Central memory CD8-positive, alpha-beta T cell (primary cell): ENCODE measurements at places on chromosomes 2 and 18.
A peak's percentile ranks its signal among the peaks of the same experiment; 100 is the strongest.

DNA sequence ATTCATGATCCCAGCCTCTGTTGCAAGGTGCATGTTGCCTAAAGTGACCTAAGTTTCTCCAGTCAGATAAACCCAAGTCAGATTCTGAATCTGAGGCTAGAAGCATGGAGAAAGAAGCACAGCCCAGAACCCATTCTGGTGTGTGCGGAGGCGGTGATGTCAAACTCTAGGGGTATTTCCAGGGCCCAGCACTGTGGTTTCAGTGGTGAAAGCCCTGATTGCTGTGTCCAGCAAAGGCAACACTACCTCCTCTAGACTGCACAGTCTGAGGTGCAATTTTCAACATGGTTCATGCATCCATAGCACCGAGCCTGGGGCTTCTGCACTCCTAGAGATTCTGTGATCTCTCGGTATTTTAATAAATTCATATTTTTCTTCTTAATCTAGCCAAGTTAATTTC is 264.8 kb upstream of the KLHL29 start:
- H3K36me3 ChIP-seq = no peaks in the 10 kb centered on the region
- H3K27me3 ChIP-seq = no peaks in the 10 kb centered on the region
- H3K4me1 ChIP-seq = no peaks in the 10 kb centered on the region
- no peak for DNase-seq
- no peak overlapping the region for H3K27ac ChIP-seq

- H3K27me3 ChIP-seq = no peaks in the 10 kb centered on the region
- DNase-seq = no peak
- no peak overlapping the region for H3K27ac ChIP-seq
- peaks cover 4% of the 10 kb centered on the region for H3K36me3 ChIP-seq
- no peak overlapping the region for H3K4me3 ChIP-seq
Measured at GRCh38 chr2:199979398-199979797, 24.0 kb downstream of the MAIP1 start.

GRCh38 chr2:235381261-235381912 is 112.5 kb upstream of the AGAP1 start:
- no peaks in the 10 kb centered on the region for H3K4me1 ChIP-seq
- no peak overlapping the region for H3K4me3 ChIP-seq
- no peak for DNase-seq
- no peak overlapping the region for H3K27ac ChIP-seq
- peaks cover 25% of the 10 kb centered on the region for H3K27me3 ChIP-seq
- H3K36me3 ChIP-seq = no peaks in the 10 kb centered on the region

- no peaks in the 10 kb centered on the region for H3K4me1 ChIP-seq
- no peaks in the 10 kb centered on the region for H3K27me3 ChIP-seq
- DNase-seq = no peak
- H3K27ac ChIP-seq = no peak overlapping the region
Measured at GRCh38 chr2:6429210-6429986, 436.3 kb downstream of the CMPK2 start.

DNA sequence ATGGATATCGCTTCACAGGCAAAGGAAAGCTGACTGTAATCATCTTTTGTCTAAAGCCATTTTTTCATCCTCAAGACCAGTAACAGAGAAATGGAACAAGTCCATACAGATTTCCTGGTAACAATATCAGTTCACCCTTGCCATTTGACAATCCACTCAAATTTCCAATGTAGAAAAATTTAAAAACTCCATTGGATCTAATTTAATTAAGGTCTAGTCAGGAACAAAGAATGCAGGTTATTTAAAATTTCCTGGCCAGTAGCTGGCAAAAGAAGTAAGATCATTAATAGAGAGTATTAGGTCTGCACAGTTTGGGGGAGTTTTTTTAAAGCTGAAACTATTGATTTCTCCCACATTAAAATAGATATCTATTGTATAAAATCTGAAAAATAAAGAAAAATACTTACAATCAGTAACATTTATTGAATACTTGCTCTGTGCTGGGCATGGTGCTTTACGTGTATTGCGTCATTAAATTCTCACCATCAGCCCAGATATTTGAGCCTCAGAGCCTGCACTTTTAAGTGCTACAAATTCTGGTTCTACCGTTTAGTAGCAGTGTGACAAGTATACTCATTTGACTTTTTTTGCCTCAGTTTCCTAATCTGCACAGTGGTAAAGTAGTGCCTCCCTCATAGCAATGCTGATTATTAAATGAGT is 41.8 kb downstream of the SMARCAL1 start:
- no peak for DNase-seq
- H3K4me1 ChIP-seq = peaks cover 5% of the 10 kb centered on the region
- no peak overlapping the region for H3K27ac ChIP-seq
- no peak overlapping the region for H3K4me3 ChIP-seq
- no peaks in the 10 kb centered on the region for H3K27me3 ChIP-seq

GRCh38 chr2:124024561-124025170 is 421 bp upstream of the CNTNAP5 start:
- no peak overlapping the region for H3K4me3 ChIP-seq
- H3K27ac ChIP-seq = no peak overlapping the region
- peaks cover 14% of the 10 kb centered on the region for H3K27me3 ChIP-seq
- H3K4me1 ChIP-seq = no peaks in the 10 kb centered on the region
- H3K36me3 ChIP-seq = no peaks in the 10 kb centered on the region
- no peak for DNase-seq

DNA sequence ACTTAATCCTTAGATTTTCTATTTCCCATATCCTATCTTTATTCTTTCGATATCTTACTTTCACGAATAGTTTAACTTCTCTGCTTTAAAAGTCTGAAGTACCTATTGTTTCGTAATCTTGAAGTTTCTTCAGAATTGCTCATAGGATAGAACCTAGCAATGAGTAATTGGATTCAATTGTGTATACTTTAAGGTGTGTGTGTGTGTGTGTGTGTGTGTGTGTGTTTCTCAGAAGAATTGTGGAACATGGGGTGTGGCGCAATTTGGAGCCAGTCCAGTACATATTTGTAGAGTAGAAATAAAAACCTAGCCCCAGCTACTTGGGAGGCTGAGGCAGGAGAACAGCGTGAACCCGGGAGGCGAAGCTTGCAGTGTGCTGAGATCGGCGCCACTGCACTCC is 897.6 kb downstream of the BCL11A start:
- DNase-seq = no peak
- H3K36me3 ChIP-seq = no peaks in the 10 kb centered on the region
- no peaks in the 10 kb centered on the region for H3K4me1 ChIP-seq
- no peaks in the 10 kb centered on the region for H3K27me3 ChIP-seq

DNA sequence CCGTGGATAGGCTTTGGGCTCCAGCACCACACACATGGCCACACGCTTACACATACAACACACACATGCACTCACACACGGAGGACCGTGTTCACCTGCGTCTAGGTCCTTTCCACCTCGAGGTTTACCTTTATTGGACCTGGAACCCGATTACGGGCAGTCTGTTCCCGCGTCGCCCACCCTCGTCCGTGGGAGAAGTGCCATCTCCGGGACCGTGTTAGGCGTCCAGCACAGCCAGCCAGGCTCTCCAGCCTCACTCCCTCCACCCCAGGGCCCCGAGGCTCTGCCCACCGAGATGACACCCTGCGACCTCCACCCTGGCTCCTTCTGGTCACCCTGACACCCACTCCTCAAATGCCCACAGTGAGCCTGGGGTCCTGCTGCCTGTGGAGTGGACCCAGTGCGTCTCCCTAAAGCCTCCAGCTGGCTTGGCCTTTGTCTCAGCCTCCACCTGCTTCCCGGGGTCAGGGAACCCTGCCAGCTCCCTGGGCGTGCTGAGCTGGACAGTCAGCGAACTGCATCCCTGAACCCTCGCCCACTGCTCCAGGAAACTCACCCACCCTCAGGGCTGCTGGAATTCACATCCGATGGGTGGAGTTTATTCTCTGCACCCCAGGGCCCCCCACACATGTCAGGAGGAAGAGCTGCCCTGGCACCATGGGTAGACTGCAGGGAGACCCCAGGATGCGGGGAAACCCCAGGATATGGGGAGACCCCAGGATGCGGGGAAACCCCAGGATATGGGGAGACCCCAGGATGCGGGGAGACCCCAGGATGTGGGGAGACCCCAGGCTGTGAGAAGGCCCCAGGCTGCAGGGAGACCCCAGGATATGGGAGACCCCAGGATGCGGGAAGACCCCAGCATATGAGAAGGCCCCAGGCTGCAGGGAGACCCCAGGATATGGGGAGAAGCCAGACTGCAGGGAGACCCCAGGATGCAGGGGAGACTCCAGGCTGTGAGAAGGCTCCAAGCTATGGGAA is 33.0 kb downstream of the ADI1 start:
- peaks cover 2% of the 10 kb centered on the region for H3K36me3 ChIP-seq
- H3K4me1 ChIP-seq = no peaks in the 10 kb centered on the region
- H3K4me3 ChIP-seq = no peak overlapping the region
- H3K27ac ChIP-seq = peak overlapping the region; percentile 80
- no peaks in the 10 kb centered on the region for H3K27me3 ChIP-seq

- H3K27ac ChIP-seq = no peak overlapping the region
- H3K4me1 ChIP-seq = peaks cover 76% of the 10 kb centered on the region
- H3K27me3 ChIP-seq = no peaks in the 10 kb centered on the region
Measured at GRCh38 chr2:101736861-101737291, 39.4 kb downstream of the MAP4K4 start.

- no peak overlapping the region for H3K4me3 ChIP-seq
- H3K4me1 ChIP-seq = peaks cover 9% of the 10 kb centered on the region
- peaks cover 2% of the 10 kb centered on the region for H3K36me3 ChIP-seq
- peaks cover 95% of the 10 kb centered on the region for H3K27me3 ChIP-seq
- H3K27ac ChIP-seq = no peak overlapping the region
- DNase-seq = no peak
Measured at GRCh38 chr2:219525533-219526232, 11.4 kb downstream of the ASIC4 start.

DNA sequence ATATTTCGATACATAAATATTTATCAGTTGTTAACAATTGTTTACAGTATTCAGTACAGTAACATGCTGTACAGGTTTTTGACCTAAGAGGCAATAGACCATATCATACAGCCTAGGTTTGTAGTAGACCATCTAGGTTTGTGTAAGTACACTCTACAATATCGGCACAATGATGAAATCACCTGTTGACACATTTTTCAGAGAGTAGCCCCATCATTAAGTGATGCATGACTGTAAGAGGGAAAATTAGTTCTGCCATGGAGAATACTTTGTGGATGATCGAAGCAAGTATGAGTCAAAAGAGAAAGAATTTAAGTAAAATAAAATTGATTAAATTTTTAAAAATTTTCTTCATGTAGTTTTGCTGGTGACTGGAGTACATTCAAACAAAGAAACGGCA is 32.6 kb downstream of the VIT start:
- no peaks in the 10 kb centered on the region for H3K36me3 ChIP-seq
- H3K27me3 ChIP-seq = peaks cover 36% of the 10 kb centered on the region
- H3K4me3 ChIP-seq = no peak overlapping the region
- H3K4me1 ChIP-seq = no peaks in the 10 kb centered on the region

- H3K4me3 ChIP-seq = peak overlapping the region; percentile 93
- H3K4me1 ChIP-seq = peaks cover 22% of the 10 kb centered on the region
- H3K27ac ChIP-seq = no peak overlapping the region
- no peaks in the 10 kb centered on the region for H3K27me3 ChIP-seq
Measured at GRCh38 chr2:37324536-37324785, 172 bp downstream of the PRKD3 start.

GRCh38 chr2:14991723-14992122 is 359.2 kb downstream of the LRATD1 start:
- no peak overlapping the region for H3K27ac ChIP-seq
- no peaks in the 10 kb centered on the region for H3K36me3 ChIP-seq
- no peak overlapping the region for H3K4me3 ChIP-seq

GRCh38 chr2:203973676-203974075 is 37.1 kb downstream of the ICOS start:
- no peaks in the 10 kb centered on the region for H3K36me3 ChIP-seq
- no peaks in the 10 kb centered on the region for H3K27me3 ChIP-seq
- no peak overlapping the region for H3K4me3 ChIP-seq
- no peak overlapping the region for H3K27ac ChIP-seq
- H3K4me1 ChIP-seq = no peaks in the 10 kb centered on the region
- no peak for DNase-seq

GRCh38 chr2:151297882-151298281 is 8.4 kb upstream of the NMI start:
- no peak overlapping the region for H3K4me3 ChIP-seq
- DNase-seq = no peak
- H3K4me1 ChIP-seq = no peaks in the 10 kb centered on the region
- no peak overlapping the region for H3K27ac ChIP-seq

- DNase-seq = no peak
- no peak overlapping the region for H3K4me3 ChIP-seq
- no peak overlapping the region for H3K27ac ChIP-seq
- H3K27me3 ChIP-seq = peaks cover 11% of the 10 kb centered on the region
- H3K4me1 ChIP-seq = no peaks in the 10 kb centered on the region
- no peaks in the 10 kb centered on the region for H3K36me3 ChIP-seq
Measured at GRCh38 chr2:165593081-165593480, 123.6 kb downstream of the CSRNP3 start.

GRCh38 chr18:46334868-46335281 is 230.7 kb downstream of the HAUS1 start:
- peak overlapping the region; percentile 70 for H3K4me3 ChIP-seq
- H3K4me1 ChIP-seq = peaks cover 31% of the 10 kb centered on the region
- H3K27ac ChIP-seq = no peak overlapping the region
- H3K27me3 ChIP-seq = peaks cover 92% of the 10 kb centered on the region

DNA sequence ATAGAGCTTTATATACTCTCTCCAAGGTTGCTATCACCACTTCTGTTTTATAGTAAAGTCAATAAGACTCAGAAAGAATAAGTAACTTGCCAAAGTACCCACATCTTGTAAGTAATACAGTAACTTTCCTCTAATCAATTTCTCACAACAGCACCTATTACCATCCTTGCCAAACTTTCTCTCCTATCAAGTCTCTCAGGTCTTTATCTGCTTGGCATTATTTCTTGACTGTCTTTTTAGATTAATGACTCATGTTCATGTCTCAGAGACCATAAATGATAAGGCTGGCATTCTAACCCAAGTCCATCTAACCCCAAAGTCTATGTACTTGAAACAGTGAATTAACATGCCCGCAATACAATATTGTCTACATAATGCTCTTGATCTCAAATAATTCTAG is 618.0 kb upstream of the ZEB2 start:
- no peak overlapping the region for H3K27ac ChIP-seq
- DNase-seq = no peak
- no peaks in the 10 kb centered on the region for H3K4me1 ChIP-seq
- no peak overlapping the region for H3K4me3 ChIP-seq

GRCh38 chr2:241734208-241734466 is 293 bp upstream of the D2HGDH start:
- H3K4me1 ChIP-seq = peaks cover 26% of the 10 kb centered on the region
- DNase-seq = peak; percentile 27
- peak overlapping the region; percentile 64 for H3K27ac ChIP-seq
- H3K27me3 ChIP-seq = no peaks in the 10 kb centered on the region

GRCh38 chr2:187466129-187466792 is 18.2 kb upstream of the CALCRL start:
- H3K4me1 ChIP-seq = no peaks in the 10 kb centered on the region
- no peaks in the 10 kb centered on the region for H3K36me3 ChIP-seq
- no peaks in the 10 kb centered on the region for H3K27me3 ChIP-seq
- no peak for DNase-seq
- no peak overlapping the region for H3K4me3 ChIP-seq
- no peak overlapping the region for H3K27ac ChIP-seq

DNA sequence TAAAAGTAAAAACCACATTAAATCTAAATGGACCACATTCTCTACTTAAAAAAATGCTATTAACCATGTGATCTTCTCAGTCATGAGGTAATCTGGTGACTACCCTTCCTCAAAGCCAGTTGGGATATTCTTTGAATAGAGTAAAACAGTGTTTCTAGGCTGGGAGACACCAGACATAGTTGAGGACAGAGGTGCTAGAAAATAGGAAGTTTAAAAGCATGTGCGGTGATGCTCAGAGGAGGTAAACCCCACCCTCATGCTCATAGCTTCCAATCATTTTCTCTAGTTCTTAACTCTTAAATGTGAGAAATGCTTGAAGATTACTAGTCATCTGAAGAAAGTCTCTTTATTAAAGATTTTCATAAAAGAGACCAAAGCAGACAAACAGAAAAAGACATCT is 30.7 kb upstream of the ELAC1 start:
- no peaks in the 10 kb centered on the region for H3K27me3 ChIP-seq
- H3K4me1 ChIP-seq = no peaks in the 10 kb centered on the region
- DNase-seq = no peak
- H3K36me3 ChIP-seq = peaks cover 29% of the 10 kb centered on the region
- peak overlapping the region; percentile 65 for H3K27ac ChIP-seq
- H3K4me3 ChIP-seq = no peak overlapping the region
